ENCODE measurements at places on chromosomes 13 and 19.

- no peak for DNase-seq
These were observed 2.7 kb upstream of the MISP start for GRCh38 chr19:748274-748598.

DNA sequence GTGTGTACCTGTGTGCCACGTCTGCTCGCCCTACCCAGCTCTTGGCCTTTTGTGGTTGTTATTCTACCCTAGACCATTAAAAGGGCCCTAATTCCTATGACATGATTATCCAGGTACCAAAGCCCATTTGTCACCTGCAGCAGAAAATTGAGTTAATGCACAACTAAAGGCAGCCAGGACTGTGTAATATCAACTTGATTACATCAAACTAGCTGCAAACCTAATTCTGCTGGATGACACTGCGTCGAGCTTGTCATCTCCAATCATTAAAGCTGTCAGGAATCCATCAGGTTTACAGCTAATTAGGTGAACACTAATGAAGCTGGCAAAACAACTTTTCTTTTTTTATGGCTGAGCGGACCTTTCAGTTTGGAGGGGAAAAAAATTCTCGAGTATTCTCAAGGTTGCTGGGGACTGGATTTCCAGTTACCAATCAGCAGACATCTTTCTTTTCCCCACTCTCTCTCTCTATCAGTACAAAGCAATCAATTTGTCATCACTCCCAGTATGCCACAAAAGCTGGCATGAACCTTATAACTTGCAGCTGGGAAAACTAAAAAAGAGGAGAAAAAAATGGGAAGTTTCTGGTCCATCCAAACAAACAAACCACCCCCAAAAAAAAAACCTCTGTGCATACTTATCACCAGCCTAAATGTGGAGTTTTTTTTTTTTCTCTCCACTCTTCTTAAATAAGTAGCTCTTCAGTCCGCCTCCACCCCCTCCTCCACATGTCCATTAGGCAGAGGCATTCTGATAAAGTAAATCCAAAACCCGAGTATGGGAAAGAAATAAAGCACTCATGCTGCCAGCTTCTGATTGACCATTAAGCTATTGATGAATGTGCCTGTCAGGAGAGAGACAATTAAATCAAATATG lies 2.8 kb downstream of the TSHZ3 start:
- no peak for DNase-seq

- DNase-seq: no peak
These were observed 816.0 kb downstream of the OLFM4 start for GRCh38 chr13:53844473-53845146.

GRCh38 chr19:28981518-28981917 lies 231.4 kb downstream of the UQCRFS1 start:
- DNase-seq: no peak

GRCh38 chr13:29857085-29857484 lies 6.7 kb upstream of the UBL3 start:
- DNase-seq: no peak

DNA sequence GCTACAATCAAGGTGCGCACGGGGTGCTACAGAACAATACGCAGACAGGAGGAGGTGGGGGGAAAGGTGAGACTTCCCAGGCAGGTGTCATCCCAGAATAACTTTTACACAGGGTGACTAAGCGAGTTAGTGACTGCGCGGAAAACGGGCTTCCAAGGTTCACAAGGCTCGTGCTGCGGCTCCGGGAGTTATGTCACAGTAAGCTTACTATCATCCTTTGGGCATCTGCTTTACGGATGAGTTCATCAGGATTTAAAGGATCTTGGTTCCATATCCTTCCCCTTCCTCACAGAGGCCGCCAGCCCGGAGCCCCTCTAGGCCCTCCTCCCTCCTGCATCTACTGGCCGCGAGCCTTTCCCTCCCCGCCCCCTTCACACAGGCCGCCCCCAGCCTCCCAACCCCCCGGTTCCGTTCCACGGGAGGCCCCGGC lies 474 bp upstream of the IFT88 start:
- DNase-seq: peak; percentile 36

DNA sequence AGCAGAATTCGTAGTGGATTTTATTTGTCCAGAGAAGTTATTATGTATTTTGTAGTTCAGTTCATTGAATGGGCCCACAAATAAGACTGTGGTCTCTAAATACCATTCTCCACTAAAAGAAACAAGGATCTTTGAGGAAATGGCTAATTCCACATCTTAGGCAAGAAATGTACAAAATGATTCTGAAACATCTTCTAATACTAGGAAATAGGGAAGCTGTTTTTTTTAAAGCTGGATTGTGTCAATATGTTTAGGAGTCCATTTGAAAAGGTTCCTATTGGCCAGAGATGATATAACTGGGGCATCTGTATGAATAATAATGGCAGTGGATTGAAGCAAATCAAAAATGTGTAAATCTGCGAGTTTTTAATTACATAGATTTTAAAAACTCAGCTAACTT lies 88.5 kb upstream of the SIAH3 start:
- peak; percentile 83 for DNase-seq

- no peak for DNase-seq
These were observed 238.3 kb downstream of the COG6 start for GRCh38 chr13:39893808-39894207.

DNA sequence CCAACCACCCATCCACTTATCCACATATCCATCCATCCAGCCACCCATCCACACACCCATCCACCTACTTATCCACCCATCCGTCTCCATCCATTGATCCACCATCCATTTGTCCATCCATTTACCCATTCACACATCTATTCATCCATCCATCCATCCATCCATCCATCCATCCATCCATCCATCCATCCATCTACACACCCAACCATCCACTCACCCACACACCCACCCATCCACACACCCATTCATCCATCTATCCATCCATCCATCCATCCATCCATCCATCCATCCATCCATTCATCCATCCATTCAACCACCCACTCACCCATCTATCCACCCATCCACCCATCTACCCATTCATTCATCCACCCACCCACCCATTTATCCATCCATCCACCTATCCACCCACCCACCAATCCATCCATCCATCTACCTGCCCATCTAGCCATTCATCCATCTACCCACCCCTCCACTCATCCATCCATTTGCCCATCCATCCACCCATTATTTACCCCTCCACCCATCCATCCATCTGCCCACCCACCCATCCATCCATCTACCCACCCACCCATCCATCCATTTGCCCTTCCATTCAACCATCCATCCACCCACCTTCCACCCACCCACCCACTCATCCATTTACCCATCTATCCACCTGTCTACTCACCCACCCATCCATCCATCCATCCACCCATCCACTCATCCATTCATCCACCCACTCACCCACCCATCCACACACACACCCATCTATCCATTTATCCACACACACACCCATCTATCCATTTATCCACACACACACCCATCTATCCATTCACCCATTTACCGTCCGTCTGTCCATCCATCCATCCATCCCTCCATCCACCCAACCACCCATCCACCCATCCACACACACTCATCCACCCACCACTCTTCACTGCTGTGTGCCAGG lies 2.5 kb upstream of the TMPRSS9 start:
- no peak for DNase-seq

GRCh38 chr13:27138457-27139093 lies 33.0 kb downstream of the USP12 start:
- DNase-seq: no peak

GRCh38 chr13:36789061-36789460 lies 30.0 kb upstream of the RFXAP start:
- DNase-seq: peak; percentile 1

DNA sequence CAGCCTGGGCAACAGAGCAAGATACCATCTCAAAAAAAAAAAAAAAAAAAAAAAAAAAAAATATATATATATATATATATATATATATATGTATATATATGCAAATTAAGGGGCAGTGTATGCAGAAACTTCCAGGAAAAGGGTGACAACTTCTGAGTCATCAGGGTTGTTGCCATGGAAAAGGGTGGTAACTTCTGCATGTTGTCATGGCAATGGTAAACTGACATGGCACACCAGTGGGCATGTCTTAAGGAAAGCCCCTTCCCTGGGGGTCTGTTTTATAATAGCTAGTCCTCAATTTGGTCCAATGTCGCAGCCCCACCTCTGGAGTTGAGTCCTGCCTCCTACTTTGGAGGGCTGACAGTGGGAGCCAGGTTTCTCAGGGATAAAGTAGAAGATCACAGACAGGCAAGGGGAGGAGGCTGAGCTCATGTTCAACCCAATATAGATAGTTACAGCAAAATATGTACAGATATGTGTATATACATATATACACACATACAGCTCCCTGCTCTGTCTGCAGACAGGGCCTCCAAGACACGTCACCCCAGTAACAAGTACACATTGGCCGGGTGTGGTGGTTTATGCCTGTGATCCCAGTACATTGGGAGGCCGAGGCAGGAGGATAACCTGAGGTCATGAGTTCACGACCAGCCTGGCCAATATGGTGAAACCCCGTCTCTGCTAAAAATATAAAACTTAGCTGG lies 7.2 kb upstream of the FCHO1 start:
- peak; percentile 84 for DNase-seq

DNA sequence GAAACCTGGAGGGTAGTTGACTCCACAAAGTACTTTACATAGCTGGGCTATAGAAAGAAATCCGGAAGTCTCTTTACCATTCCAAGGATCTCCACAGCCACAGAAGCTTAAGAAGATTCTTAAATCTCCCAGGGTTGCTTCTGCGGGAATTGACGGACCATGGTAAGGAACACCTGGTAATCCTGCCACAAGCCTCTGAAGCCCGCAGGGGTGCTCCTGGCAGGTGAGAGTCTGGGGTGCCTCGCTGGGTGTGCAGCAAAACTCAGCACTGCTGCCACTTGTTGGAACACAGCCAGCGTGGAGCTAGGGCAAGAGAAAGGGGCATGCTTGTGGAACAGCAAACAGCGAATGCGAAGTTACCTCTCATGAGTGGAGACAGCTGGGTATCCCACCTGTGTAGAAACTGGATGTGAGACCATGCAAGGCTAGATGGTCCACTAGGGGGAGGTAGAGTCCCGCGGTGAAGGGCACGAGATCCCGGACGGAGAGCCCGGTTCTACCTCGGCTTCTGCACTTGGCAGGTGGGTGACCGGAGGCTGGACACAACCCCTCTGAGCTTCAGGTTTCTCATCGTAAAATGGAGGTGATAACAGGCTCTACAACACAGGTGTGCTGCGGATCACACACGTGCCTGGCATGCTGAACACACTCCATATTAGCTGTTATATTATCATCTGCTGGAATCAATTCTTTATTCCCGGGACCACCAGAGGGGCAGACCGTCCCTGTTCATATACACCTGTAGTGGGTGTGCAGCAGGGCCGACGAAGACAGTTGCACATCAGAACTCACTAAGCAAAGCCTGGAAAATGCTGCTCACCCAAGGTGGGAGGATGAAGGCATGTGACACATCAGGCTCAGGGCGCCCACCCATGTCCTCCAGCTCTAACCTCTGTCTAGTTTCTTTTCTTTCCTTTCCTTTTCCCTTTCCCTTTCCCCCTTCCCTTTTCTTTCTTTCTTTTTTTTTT lies 24.1 kb upstream of the UBAC2 start:
- peak; percentile 46 for DNase-seq

GRCh38 chr13:49859560-49859959 lies 67.1 kb upstream of the KPNA3 start:
- DNase-seq: no peak

Data from inflammatory macrophage treated with lipopolysaccharide for 4 hours (primary cell).